ENCODE measurements at places on chromosomes 2 and 18.

DNA sequence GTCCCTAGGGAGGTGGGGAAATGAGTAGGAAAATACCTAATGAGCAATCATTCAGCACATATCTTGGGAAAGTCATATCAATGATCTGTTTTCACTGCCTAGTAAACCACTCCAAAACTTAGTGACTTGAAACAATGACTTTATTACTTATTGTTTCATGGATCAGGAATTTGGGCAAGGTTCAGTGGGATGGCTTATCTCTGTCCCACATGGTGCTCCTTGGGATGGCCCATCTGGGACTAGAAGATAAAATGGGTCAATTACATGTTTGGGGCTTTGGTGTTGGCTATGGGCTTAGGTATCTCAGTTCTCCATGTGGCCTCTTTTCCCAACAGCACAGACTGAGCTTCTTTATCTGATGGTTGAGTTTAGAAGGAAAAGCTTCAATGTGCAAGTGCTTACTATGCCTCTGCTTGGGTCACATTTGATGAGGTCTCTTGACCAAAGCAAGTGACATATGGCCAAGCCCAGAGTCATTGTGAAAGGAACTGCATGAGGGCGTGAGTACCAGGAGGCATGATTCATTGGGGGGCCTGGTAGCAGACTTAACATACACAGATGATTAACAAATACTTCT is 218.1 kb upstream of the TNP1 start:
- DNase-seq = no peak

- DNase-seq = no peak
These were observed 259.5 kb downstream of the EPHA4 start for GRCh38 chr2:221312634-221313033.

GRCh38 chr2:211833582-211834279 is 704.9 kb downstream of the ERBB4 start:
- no peak for DNase-seq

DNA sequence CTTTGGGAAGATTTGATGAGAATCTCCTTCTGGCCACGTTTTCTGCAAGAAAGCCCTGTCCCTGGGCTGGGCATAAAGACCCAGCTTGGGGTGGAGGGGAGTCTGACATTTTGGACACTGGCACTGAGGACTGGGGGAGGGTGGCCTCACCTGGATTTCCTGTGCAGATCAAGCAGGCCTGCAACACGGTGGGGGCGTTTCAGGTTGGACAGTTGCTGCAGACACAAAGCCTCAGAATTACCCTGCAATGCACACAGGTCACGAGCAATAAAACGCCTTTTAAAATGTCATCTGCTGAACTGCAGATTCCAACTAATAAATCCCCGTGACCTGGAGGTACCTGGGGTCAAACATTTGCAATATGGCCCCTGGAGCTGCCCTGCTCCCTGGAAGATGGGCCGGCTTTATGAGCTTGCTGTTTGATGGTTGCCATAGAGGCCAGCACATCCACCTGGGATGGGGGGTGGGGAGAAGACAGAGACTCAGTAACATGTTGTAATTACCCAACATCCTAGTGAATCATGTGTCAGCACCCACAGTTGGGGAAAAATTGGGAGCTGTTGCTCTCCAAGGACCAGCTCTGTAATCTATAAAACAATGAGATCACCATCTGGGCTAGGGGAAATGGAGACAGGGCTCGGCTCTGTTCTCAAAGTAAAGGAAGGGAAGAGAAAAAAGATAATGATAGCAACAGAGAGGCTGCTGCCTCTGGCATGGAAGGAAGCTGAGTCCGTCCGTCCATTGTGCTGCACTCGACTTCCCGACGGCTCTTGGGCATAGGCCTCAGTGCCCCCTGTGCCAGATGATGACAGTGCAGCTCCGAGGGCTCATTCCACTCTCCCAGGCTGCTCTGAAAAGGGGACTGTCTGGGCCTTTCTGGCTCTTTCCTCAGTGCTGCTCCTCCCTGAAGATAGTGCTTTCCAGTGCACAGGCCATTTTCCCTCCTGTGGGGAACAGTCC is 340.3 kb downstream of the CYRIA start:
- DNase-seq = peak; percentile 42

GRCh38 chr2:140457483-140457882 is 1673.3 kb downstream of the LRP1B start:
- no peak for DNase-seq

DNA sequence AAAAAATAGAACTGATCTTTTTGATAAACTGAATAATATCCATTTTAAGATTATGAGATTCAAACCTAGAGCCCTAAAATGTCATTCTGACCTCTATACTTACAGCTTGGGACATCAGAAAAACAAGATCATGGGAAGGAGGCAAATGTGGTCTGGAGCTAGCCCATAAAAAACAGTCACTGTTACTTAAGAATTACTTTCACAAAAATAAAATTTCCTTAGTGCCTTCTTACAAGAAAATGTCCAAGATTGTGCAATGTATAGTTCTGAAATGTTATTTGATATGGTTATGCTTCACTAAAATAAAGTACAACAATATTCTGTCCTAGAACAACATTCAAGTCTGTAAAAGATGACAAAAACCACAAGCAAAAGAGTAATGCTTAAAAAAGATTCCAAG is 247.6 kb downstream of the DYM start:
- no peak for DNase-seq

GRCh38 chr2:237156857-237157779 is 71.4 kb downstream of the COPS8 start:
- no peak for DNase-seq

- no peak for DNase-seq
These were observed 72.2 kb downstream of the CRIM1 start for GRCh38 chr2:36427790-36428243.

- no peak for DNase-seq
These were observed 57.9 kb downstream of the BAZ2B start for GRCh38 chr2:159558479-159558878.

GRCh38 chr2:160345071-160345764 is 145.1 kb upstream of the ITGB6 start:
- no peak for DNase-seq

DNA sequence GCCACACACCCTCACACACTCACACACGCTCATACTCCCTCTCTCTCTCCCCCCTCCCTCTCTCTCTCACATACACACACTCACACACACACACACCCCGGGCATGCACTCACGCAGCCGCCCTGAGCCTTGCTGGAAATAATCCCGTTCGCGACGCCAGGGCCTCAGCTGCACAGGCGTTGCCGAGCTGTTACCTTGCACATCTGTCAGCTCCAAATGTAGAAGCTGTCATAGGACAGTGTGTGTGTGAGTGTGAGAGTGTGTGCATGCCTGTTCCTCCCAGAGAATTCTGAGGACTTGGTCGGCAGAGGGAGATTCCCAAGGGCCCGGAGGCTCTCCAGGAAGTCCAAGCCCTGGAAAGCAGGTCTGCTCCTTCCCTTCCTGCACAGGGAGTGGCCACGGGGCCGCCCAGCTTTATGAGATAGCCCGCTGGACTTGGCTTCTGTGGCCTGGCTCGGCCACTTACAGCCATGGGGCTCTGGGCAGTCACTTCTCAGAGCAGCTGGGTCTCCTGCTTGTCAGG is 8.6 kb downstream of the SPR start:
- no peak for DNase-seq

DNA sequence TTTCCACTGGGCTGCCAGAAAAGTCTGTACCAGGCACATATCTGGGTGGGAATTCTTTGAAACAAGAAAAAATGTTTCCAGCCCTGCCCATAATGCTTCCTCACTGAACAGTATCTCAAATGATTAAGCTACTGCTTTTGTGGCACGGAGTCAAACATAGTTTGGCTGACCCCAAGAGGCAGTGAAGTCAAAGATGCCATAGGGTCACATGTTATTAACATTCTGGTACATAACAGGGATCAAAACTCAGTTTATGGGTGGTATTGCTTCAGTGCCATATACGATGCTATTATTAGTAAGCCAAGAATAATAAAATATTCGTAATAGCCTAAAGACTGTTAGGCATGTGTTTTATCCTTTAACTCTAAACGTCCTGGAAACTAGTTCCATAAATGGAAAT is 112.4 kb downstream of the FEZ2 start:
- no peak for DNase-seq

DNA sequence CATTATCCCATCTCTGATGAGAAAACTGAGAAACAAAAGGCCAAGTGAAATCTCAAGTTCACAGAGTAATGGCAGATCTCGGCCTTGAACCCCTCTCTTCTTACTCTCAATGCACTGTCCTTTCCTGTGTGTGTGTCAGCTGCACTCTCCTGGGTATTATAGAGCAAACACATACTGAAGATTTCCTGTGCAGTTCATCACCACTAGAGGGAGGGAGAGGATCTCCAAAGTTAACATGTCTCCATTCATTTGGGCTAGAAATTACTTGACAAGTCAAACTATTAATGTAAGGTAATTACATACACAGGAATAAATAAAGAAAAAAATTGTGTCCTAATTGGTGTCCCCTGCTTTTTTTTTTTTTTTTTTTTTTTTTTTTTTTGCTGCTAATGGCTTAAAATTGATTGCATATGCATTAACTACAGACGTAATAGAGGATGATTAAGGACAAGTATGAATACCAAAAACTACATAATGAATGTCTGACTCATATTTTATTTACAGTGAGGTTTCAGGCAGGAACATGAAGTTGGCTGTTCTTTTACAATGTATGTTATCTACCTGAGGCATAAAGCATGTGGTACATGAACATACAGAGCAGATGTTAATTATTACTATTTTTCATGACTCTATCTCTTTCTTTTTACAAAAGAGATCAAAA is 269.2 kb downstream of the NYAP2 start:
- DNase-seq = peak; percentile 72

GRCh38 chr2:220555961-220556630 is 928.7 kb downstream of the SLC4A3 start:
- no peak for DNase-seq

DNA sequence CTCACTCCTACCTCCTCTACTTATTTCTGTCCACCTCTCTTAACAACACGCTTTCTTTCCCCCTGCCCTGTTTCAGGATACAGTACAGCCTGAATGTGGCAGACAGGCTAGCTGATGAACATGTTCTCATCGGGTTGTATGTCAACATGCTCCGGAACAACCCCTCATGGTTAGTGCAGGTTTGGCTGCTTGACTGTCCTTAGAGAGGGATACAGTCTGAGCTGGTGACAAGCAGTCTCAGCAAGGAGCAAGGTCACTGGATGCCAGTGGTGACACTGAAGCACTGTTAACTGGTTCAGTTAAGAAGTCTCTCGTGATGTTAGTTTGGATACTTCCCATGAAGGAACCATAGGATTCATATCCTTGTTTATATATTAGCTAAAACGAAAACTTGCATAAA is 128.6 kb downstream of the DTNA start:
- no peak for DNase-seq
